Left renal cortex interstitium (tissue), 4 donors: ENCODE measurements at places on chromosomes 16 and 17. TPM values are rescaled to one million over a fixed set of nuclear protein-coding genes. Genes with fewer than 3 reads are reported as not detected.

GPRC5B gene
- 123 TPM for polyA plus RNA-seq

CACNB1 gene
- 14.5 TPM for polyA plus RNA-seq

DNA sequence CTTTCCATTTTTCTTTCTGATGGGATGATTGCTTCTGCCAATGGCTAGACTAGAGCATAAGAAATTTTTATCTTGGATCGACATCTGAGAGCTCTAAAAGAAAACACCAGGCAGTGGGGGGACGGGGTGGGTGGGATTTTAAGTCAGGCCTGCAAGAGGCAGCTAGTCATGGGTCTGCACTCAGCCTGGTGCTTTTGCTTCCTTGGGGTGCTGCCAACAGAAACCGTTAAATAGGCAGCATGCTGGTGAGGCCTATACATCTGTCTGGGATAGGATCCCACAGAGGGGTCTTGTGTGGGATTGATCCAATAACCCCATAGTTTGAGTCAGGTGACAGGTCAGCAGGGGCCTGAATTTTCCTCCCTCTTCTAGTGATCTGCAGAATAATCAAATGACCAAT, 26.9 kb downstream of the ZNRF1 start:
- no peak for DNase-seq

IRX5 gene
- polyA plus RNA-seq: 10.8 TPM

CCDC154 gene
- 3.7 TPM for polyA plus RNA-seq

- DNase-seq: no peak
Observed at GRCh38 chr17:11908711-11909146, 88.5 kb downstream of the ZNF18 start.

CKLF gene
- 36.1 TPM for polyA plus RNA-seq
